ENCODE measurements at places on chromosomes 12 and 14.

- DNase-seq = no peak
Observed at GRCh38 chr12:75844985-75845384, 186.6 kb downstream of the PHLDA1 start.

DNA sequence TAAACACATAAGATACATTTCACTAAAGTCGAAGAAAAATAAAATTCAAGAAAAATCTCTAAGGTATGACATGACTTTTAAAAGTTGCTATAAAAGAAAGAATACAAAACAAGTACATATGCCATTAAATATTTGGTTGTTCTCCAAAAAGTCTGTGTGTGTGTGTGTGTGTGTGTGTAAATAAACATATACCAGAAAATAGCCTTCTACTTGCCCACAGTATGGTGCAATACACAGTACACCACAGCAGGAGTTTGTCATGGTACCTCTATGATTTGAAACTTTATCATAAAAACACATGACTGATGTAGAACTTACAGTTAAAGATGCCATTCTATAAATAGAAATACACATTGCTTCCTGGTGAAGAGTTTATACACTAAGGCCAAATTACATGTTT is 692.7 kb upstream of the MGAT4C start:
- no peak for DNase-seq

DNA sequence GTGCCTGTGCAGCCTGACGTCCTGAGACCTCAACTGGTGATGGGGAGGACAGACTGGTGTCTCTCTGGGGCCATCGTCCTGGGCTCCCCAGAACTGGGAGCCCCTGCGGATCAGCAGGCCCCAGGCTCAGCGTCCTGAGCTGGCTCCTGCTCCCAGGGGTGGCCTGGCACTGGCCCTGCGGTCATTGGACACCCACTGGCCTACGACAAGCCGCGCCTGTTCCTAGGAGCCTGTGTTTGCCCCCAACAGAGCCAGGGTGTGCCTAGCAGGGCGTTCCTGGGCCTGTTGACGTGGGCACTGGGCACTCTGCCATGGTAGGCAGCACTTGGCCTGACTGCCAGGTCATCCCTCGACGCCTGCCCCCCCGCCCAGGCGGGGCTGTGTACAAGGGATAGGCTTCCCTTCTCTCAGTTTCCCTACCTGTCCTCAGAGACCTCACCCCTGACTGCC is 8.4 kb downstream of the ADSS1 start:
- DNase-seq = no peak

DNA sequence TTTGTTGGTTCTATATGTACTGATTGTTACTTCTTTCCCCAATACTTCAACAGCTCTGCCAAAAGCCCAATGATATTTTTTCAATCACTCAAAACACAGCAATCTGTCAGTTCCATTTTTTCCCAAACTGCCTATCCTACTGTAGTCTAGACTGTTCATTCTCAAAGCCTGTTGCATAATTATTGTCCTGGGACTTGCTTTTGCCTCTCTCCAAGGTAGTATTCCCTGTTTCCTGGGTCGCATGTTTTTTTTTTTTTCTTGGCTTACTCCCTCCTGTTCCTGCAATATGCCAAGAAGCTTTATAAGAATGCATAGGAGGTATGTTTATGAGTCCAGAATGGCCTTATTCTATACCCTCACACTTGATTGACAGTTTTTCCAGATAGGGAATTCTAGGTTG is 19.9 kb upstream of the CCNT1 start:
- DNase-seq = no peak

GRCh38 chr12:105275997-105276733 is 40.2 kb upstream of the APPL2 start:
- no peak for DNase-seq

GRCh38 chr14:39873791-39874190 is 441.6 kb upstream of the FBXO33 start:
- no peak for DNase-seq

- DNase-seq = no peak
Observed at GRCh38 chr14:66240105-66240504, 246.1 kb upstream of the CCDC196 start.

DNA sequence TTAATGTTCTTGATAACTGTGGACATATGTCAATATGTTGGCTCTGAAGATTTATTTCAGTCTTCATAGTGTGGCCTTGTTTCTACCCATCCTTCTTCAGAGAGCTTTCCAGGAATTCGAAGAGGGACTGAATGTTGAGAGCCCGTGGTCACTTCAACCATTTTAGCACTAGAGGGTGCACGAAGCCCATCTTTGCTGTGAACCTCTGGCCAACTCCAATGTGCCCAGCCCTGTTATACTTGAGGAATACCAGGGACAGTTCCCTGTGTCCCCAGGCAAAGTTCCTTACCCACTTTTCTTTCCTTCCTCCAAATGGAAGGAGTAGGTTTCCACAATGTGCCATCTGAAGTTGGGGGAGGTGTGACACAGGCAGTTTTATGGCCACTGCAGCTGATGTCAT is 603.5 kb downstream of the RPL10L start:
- DNase-seq = no peak

DNA sequence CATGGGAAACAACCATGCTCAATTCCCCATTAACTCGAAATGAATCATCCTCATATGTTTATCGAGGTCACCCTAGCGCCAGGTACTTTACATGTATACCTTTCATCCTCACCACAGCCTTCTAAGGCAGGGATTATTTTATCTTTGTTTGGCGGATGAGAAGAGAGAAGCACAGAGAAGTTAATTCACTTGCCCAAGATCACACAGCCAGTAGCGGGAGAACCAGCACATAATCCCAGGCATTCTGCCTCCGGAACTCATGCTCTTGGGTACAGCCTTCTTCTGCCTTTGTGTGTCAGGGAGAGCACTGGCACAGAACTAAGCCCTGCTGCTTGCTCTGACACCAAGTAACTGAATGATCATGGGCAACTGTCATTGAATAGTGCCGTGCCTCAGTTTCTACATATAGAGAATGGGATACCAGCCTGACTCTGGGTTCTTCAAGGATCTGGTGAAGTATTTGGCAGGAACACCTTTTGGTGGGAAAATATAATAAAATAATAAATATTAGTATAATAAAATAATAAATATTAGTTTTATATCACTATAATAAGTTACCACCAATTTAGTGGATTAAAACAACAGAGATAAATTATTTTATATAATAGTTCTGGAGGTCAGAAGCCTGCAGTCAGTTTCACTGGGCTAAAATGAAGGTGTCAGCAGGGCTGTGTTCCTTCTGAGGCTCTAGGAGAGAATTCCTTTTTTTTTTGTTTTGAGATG is 220.9 kb downstream of the AACS start:
- DNase-seq = no peak

Data from NCI-H2171 treated with DMSO at 0.1 percent for 48 hours (cell line).